ENCODE measurements at places on chromosomes 4 and X.

DNA sequence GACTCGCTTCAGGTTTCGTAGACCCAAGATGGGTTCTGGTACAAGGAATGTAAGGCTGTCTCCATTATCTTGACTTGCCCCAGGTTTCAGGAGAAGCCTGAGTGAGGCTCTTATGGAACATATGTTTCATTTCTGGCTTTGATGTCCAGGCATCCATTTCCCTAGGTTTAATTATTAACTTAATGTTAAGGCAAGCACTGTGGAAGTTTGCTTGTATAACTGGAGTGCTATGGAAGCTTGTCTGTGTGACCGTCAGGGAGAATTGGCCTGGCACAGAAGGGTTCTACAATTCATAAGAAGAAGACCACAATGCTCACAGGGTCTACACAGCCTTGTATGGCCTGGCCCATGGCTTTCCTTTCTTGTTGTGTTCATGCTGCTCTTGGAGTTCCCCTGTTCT, 47.2 kb upstream of the PPP1R2C start:
- no peak for DNase-seq

- no peak for DNase-seq
Measured at GRCh38 chr4:153393397-153393796, 48.9 kb downstream of the MND1 start.

DNA sequence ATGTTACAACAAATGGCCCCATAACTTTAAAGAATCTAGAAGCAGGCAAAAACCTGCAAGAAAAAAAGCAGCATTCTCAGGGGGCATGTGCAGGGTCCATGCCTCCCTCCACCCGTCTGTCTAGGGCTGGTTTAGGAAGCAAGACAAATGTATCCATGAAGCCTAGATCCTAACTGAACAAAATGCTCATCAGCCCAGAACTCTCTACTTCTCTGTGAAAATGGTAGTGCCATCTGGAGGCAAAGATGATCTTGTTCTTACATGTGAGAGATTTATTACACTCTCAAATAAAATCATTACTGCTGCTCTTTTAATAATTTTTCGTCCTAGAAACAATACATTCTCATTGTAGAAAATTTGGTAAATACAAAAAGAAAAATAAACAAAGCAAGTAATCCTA, 26.7 kb downstream of the NR3C2 start:
- DNase-seq = no peak

GRCh38 chrX:129797251-129797906, 17.6 kb downstream of the SASH3 start:
- no peak for DNase-seq

DNA sequence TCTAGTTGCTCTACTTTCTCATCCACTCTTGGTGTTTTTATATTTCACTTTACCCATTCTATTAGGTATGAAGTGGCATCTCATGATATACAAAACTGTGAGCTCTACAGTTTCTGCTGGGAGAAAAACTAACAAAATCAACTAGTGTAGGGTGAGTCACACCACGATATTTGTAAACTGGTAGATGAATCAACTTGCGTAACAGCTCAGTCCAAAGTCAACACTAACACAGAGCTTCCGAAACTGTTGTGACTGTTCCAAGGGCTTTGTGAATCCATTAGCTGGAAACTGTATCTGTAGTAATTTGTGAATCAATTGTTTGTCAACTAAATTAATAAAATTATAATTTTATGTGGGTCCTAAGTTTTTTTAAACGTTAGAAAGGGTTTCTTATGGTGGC, 119.8 kb upstream of the TSPAN5 start:
- no peak for DNase-seq

GRCh38 chr4:78588894-78589545, 37.5 kb downstream of the ANXA3 start:
- DNase-seq = no peak

GRCh38 chr4:20624793-20625374, 75.4 kb upstream of the PACRGL start:
- DNase-seq = no peak

DNA sequence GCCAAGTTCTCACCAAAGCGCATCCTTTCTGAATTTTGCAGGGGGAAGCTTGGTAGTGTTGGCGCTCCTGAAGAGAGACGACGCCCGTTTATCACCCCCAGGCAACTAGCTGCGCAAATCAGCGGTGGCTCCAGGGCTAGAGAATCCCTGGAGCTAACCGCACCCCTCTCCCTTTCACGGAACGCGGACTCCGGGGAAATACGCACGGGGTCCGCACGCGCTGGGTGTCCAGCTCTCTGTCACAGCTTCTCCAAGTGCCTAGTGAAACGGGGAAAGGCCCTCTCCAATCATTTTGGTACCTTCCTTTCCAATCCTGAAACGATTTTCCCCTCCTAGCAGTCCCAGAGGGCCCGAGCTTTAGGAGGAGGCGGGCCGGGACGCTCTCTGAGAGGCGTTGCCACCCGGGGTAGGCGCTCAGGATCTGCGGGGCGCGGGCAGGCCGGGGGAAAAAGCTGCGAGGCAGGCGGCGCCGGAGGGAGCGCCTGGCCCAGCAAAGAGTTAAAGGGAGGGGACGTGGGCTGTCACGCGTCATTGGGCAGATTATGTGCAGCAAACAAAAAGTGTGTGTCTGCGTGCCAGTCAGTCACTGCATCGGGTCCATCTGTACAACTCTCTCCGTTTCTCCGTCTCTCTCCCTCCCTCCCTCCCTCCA, at the start of gene PRDM8:
Gene PRDM8 (plus strand): TSS at position 582 of the 652 bp plus-strand sequence. CDS start 2,578 bp downstream, outside the sequence.
- peak; percentile 69 for DNase-seq

- DNase-seq = no peak
Measured at GRCh38 chrX:95382799-95383198, 1301.8 kb upstream of the DIAPH2 start.

DNA sequence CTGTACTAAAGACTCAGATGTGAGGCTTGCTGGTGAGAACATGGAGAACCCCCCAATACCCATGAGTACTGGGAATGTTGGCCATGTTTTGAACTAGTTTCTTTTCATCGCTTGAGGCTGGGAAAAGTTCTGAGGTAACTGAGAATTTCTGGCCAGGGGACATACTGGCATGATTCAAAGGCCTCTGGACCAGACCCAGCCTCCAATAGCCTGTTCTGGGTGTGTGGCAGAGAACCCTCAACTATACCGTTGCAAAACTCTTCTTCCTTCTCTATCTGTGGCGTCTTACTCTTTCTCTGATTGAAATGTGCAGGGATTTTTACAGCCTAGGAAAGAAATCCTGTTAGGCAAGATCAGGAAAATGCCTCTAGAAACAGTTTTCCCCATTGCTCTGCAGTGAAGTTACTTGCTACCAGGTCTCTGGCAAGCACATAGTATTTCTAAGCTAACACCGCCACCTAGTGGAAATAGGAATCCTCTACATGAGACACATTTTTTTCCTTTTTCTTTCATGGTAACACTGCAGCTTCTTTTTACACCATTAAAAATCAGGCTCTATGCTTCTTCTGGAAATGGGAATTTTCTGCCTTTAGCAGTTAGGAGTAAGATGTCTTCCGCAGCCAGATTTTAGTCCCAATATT, 170.7 kb upstream of the ZCCHC13 start:
- peak; percentile 0 for DNase-seq

GRCh38 chr4:1050486-1051213, 39.2 kb downstream of the FGFRL1 start:
- DNase-seq = no peak

GRCh38 chr4:81407726-81408125, 64.0 kb downstream of the RASGEF1B start:
- no peak for DNase-seq

DNA sequence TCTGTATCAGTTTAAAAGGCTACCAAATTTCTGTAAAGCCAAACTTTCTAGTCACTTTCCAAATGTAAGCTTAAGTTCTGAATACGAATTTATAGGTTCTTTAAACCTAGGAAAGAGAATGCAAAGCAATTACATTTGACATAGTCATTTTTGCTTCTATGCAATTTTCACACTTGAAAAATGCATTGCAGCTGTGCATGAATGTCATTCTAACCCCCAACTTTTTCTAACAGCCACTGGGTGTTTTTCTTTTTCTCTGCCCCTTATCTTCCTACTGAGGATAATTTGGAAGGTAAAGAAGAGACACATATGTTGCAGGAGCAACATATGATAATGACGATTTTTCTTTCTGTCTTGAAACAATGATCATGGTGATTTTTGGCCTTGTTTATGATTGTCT, 537.5 kb downstream of the SPRY1 start:
- DNase-seq = no peak

- no peak for DNase-seq
Measured at GRCh38 chrX:17580539-17581152, 156.6 kb upstream of the SCML1 start.

- DNase-seq = no peak
Measured at GRCh38 chr4:67332627-67333026, 212.7 kb downstream of the CENPC start.

DNA sequence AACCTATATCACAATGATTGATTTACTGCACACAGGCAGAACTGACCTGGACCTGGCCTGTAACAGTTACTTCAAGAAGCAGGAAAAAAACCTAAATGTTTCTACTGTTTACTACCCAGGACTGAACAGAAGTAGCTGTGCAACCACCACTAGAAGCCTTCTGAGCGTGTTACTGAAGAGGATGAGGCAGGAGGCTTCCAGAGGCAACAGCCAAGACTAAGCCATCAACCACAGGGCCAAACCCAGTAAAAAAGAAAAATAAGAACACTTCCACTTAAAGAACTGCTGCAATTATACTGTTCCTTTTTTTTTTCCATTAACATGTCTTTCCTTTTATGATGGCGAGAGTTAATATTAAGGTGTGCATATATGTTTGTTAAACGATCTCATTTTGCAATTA, 29.4 kb upstream of the TTC29 start:
- DNase-seq = no peak

DNA sequence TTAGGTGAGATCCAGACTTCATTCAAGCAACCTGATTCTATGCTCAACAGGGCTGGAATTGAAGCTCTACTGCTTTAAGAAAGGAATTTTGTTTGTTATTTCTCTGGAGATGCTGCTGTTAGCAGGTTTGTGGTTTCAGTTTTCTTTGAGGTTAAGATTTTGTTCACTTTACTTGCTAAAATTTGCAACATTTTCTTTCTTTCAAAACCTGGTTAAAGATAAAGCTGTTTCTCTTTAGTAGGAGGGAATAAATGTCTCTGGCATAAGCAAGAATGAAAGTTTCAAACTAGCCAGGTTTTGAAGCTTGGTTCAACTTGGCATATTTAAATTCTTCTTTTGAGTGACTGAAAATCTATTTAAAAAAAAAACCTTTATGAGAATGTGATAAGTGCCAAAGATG, 660.6 kb upstream of the NR3C2 start:
- no peak for DNase-seq

DNA sequence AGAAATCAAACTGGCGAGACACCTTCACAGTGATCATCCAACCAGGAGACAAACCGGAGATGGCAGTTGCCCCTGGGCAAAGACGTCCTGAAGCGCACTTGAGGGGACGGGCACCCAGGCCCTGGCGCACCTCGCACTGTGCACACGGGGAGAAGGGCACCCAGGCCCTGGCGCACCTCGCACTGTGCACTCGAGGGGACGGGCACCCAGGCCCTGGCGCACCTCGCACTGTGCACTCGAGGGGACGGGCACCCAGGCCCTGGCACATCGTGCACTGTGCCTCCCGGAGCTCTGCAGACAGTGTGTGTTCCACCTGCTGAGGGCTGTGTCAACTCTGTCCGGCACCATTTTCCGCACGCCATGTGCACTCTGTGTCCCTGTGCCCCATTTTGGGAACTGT, 34.6 kb upstream of the CPLX1 start:
- DNase-seq = no peak

DNA sequence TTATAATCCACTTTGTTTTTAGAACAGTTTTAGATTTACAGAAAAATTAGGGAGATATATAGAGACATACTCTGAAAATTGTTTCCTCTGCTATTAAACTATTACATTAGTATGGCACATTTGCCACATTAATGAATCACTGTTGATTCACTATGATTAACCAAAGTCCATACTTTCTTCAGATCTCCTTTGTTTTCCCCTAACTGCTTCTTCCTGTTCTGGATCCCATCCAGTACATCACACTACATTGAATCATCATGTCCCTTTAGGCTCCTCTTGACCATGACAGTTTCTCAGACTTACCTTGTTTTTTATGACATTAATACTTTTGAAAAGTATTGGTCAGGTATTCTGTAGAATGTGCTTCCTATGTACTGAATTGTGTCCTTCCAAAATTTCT, 109.2 kb upstream of the EDNRA start:
- no peak for DNase-seq

DNA sequence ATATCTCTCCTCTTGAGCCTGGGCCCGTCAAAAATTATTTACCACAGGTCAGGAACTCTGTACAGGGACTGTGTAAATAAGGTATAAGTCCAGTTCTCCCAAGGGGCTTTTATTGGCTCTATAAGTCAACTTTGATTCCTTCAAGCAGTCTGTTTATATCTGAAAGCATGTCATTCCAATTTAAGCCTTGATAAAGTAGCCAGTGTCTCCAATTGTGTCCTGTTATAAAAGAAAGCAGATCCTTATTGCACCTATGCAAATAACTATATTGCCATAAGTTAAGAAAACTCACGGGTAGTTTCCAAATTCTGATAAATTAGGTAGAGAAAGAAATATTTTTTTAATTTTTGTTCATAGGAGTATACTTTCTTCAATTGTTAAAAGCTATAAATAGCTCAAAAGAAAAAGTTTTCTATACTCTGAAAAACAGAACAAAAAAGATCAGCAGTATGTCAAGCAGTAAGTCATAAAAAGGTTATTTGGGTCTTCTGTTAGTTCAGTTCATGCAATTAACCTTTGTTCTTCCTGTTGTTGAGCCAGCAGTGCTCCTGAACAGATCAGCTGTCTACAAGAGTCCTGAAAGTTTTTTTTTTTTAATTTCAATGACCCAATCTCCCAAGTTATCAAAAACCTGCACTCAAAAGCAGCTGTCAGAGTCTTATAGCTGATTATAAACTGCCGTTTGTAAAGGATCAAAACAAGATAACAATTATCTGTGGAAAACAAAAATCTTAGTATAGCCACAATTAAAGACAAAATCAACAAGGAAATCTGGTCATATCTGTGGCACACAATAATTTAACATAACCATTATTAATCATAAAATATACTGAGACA, 178.4 kb upstream of the GALNT7 start:
- no peak for DNase-seq

- no peak for DNase-seq
Measured at GRCh38 chr4:36348403-36348938, 67.1 kb downstream of the DTHD1 start.

GRCh38 chr4:94068753-94069719, 138.6 kb upstream of the SMARCAD1 start:
- DNase-seq = no peak

- no peak for DNase-seq
Measured at GRCh38 chrX:154734061-154734781, 16.7 kb downstream of the GAB3 start.

- DNase-seq = no peak
Measured at GRCh38 chrX:140034916-140035315, 69.6 kb upstream of the CXorf66 start.

- DNase-seq = no peak
Measured at GRCh38 chr4:47222276-47222675, 190.9 kb downstream of the GABRB1 start.

- DNase-seq = no peak
Measured at GRCh38 chrX:132875650-132876522, 82.5 kb downstream of the HS6ST2 start.

GRCh38 chr4:120870279-120870673, 52.2 kb downstream of the PRDM5 start:
- DNase-seq = no peak

GRCh38 chr4:26931966-26932365, 71.3 kb downstream of the STIM2 start:
- no peak for DNase-seq

GRCh38 chrX:119121341-119121740, 6.3 kb downstream of the KIAA1210 start:
- no peak for DNase-seq

Data from NCI-H2171 (cell line).